ENCODE measurements at places on chromosomes 12 and 14.

DNA sequence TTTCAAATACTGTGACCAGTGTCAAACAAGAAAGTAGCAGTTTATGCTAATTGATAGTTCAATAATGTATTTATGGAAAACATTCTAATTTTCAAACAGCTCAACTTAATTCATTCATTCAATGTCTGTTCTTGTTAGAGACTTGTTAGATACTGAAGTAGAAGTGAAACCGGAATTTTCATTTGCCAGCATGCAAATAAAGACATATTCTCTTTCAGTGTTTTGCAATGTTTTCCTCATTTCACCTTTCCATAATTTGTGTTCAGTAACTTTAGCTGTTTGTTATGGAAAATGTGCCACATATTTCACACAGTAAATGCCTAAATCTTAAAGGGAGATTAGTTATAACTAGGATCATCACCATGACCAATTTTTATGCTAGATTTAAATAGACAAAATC, 21.2 kb downstream of the TAS2R50 start:
- DNase-seq: no peak

GRCh38 chr12:77553976-77554619, 276.6 kb upstream of the NAV3 start:
- no peak for DNase-seq

GRCh38 chr12:57479376-57480115, at the start of gene ARHGAP9:
ARHGAP9 (minus strand) TSS chr12:57479866; CDS start chr12:57479406, 460 bp downstream.
- DNase-seq: no peak

- no peak for DNase-seq
Observed at GRCh38 chr14:105292826-105293711, 7.7 kb downstream of the BRF1 start.

Data from amniotic stem cell (primary cell).